Activated T-cell treated with anti-CD3 and anti-CD28 coated beads, Interleukin-2, amount 50 U/mL, for 4 hours (primary cell): ENCODE measurements at places on chromosomes 4 and X. TPM values are rescaled to one million over a fixed set of nuclear protein-coding genes. Genes with fewer than 3 reads are reported as not detected.

Gene BEX4
- 8.5 TPM for total RNA-seq

DNA sequence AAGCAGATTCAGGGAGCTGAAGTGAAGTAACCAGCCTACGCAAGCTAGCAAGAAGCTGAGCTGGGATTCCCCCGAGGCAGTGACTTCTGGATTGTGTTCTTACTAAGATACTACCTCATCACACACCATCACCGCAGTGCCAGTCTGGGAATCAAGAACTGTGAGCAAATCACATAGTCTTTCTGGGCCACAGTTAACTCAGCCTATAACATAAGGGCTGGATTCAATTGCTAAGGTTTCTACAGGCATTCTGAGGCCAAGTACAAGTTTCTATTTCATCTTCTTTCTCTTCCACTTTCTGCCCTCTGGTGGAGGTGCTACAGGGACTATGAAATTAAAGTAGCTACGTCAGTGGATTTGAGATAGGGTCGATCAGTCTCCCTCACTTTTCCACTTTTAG is 1.4 kb upstream of the CORIN start:
- peak; percentile 7 for DNase-seq

GRCh38 chr4:135186002-135186401 is 984.4 kb upstream of the PABPC4L start:
- DNase-seq, result no peak

Gene STK26
- 42.7 TPM for total RNA-seq

DNA sequence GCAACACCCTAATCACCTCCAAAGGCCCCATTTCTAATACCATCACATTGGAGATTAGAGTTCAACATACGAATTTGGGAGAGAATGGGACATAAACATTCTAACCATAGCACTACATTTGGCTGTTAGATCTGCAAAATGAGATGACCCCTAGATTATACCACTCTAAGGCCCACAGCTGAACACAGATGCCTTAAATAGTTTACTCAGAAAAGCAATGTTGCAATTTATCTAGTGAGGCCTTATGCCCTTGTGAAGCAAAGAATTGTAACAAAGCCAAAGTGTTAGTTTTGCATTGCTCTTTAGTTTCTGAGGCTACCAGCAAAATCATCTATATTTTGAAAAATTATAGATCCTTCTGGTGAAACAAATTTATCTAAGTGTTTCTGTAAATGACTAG is 31.6 kb upstream of the ARHGEF6 start:
- no peak for DNase-seq

Gene NALF2
- total RNA-seq, result 0.69 TPM

Gene SLC9A7
- 21.0 TPM for total RNA-seq

Gene CDX4
- total RNA-seq, result not detected

GRCh38 chr4:104486716-104487504 is 7.8 kb downstream of the CXXC4 start:
- no peak for DNase-seq

DNA sequence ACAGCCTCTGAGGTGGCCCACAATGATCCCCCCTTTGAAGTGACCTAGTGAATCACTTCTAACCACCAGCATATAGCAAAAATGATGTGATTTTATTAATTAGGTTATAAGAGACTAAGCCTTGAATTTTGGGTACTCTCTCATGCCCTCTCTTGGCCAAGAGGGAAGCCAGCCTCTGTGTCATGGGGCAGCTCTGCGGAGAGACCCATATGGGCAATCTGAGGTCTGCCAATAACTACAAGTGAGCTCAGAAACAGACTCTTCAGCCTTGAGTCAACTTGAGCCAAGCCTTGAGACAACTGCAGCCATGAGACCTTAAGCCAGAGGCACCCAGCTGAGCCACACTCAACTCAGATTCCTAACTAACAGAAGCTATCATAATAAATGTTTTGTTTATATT is 45.7 kb downstream of the MANBA start:
- no peak for DNase-seq

Gene MAGEA2
- not detected for total RNA-seq
